Mucosa of gallbladder (tissue), 1 donor: ENCODE measurements at places on chromosomes 1 and 21. TPM values are rescaled to one million over a fixed set of nuclear protein-coding genes. Genes with fewer than 3 reads are reported as not detected.

DNA sequence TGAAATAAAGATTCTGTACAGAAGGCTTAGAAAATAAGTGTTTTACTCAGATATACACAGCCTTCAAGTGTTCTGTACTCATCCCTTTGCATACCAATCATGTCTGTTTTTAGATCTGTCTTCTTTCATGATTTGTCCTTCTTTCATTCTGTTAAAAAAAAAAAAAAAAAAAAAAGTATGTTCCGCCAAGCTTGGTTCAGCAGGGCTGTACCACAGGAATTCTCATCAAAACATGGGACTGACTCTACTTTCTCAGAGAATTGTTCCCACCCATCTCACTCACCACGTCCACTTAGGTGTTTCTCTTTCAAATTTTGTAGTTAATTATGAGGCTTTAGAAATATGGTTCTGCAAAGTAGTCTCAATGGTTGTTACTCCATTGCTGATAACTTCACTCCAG is 119.0 kb downstream of the AK5 start:
- DNase-seq, result no peak

- DNase-seq, result peak; percentile 67
These were observed 8.3 kb downstream of the TRNP1 start for GRCh38 chr1:27001570-27002360.

DNA sequence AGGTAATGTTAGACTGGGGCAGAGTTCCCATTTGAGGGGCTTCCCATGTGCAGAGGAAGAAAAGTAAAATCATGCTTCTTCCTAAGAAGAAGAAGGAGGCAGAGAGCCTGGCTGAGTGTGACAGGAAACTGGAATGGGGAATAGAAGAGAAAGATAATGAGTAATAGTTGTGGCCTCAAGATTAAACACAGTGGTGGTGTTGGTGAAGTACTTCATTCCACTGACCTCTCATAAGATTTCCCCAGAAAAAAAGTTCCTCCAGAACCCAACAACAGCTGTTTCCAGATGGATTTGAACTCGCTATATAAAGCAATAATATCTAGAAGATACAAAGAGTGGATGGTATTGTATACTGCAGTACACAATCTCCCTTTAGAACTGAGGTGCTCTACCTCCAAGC is 13.0 kb downstream of the RGS1 start:
- DNase-seq, result no peak

- DNase-seq, result no peak
These were observed 24.2 kb upstream of the FHAD1 start for GRCh38 chr1:15222653-15223303.

DNA sequence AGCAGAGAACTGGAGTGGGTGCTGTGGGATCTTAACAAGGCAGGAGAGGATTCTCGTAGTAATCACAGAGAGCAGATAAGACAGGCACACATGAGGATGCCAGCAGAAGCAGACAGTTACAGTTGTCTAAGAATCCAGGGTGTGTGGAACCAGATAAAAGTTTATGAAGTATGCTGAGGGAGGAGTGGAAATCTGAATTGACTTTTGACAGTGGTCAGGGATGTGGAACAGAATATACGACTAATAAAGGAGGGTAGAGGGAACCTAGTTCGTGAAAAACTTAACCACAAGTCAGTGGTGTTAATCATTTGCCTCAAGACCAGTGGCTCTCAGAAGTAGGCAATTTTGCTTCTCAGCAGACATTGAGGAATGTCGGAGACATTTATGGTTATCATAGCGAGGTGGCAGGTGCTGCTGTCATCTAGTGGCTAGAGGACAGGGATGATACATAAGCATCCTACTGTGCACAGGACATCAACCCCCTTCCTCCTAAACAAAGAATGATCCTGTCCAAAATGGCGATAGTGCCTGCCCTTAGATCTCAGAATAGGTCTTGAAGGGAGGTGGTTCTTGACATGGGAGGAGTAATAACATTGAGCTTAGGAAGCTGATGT is 3.0 kb downstream of the LRRC8D start:
- no peak for DNase-seq

The FCGR2B gene
- 19.4 TPM for total RNA-seq

The ODF2L gene
- total RNA-seq, result 28.3 TPM

- no peak for DNase-seq
These were observed 204.7 kb upstream of the EDN2 start for GRCh38 chr1:41689139-41689538.

DNA sequence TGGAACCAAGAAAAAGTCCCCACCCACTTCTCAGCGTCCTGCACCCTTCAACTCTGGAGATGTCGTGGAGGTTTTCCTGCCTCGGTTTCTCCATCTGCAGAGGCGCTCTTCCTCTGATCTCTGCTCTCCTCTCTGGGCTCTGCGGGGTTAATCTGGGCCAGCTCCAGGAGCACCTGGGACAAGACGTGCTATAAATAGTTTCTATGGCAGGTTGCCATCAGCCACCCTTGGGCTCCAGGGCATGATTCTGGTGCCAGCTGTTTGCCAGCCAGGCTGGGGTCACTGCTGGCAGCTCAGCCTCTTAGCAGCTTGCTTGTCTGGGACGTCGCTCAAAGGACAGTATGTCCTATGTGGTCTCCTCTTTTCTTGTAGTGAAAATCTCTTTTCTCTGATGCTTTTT is 137.1 kb downstream of the ACTL8 start:
- peak; percentile 66 for DNase-seq

- DNase-seq, result no peak
These were observed 3.8 kb upstream of the LRRC8C start for GRCh38 chr1:89629146-89629545.

DNA sequence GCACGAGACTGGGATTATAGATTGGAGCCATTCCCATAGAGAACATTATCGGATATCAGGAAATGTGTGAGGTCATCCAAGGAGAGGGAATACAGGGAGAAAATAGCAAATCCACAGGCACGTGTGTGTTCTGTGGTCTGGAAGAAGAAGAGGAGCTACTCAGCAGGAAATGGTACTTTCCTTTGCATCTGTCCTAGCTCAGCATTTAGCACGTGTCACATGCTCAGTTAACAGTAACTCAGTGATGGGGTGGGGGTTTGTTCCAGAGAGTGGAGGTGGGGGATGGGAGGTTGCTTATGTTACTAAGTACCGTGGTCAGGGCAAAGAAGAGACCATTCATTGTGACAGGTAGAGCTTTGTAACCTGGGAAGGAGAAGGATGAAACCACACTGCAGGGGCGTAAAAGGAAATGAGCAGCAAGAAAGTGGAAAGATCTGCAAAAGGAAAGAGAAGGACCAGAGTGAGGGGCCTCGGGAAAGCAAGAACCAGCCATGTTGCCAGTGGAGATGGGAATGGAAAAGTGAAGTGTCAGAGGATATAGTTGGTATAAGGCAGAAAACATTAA is 100.4 kb downstream of the ATP5PO start:
- DNase-seq, result no peak

GRCh38 chr21:33968995-33969348 is 53.4 kb upstream of the ATP5PO start:
- no peak for DNase-seq

The UHMK1 gene
- total RNA-seq, result 47.6 TPM

- no peak for DNase-seq
These were observed 32.2 kb upstream of the FCRL3 start for GRCh38 chr1:157732755-157733154.

- peak; percentile 81 for DNase-seq
These were observed 187.2 kb upstream of the PTGFR start for GRCh38 chr1:78303620-78304019.

GRCh38 chr1:115299266-115299665 is 38.8 kb downstream of the NGF start:
- DNase-seq, result no peak

- no peak for DNase-seq
These were observed 48.0 kb downstream of the ACTN2 start for GRCh38 chr1:236734141-236734765.

DNA sequence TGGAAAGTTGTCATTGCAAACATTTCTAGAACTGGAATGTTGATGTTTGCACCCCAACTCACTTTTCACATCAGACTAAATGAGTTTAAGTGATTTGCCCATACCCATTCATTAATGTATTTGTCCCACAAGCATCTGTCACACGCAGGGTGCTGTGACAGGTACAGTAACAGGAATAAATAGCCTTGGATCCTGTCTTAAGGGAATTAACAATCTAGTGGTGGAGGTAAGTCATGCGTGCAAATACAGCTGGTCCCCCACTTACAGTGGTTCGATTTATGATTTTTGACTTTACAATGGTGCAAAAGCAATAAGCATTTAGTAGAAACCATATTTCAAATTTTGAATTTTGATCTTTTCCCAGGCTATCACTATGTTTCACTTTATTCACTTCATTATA is 17.5 kb upstream of the PRDM2 start:
- no peak for DNase-seq

- no peak for DNase-seq
These were observed 21.4 kb downstream of the LRRC42 start for GRCh38 chr1:53967409-53968124.

DNA sequence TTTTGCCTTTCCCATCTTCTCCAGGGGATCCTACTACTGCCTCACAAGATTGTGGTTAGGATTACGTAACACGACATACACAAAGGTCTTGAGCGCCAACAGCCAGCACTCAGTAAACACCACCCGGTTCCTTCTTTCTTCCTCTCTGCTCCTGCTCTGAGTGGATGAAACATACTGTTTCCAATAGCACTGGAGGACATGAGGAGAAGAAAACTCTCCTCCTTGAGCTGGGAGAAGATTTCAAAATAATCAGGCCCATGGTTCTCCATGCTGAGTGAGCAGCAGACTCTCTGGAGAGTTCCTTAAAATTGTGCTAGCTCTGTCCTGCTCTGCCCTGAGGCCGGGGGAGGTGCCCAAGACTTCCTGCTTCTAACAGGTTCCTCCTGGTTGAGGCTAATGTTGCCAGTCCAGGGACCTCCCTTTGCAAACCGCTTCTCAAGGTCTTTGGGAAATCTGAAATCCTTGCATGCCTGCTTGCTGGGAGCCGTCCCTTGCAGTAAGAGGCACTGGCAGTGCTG is 29.4 kb upstream of the MX1 start:
- DNase-seq, result peak; percentile 43

The BSND gene
- not detected for total RNA-seq

DNA sequence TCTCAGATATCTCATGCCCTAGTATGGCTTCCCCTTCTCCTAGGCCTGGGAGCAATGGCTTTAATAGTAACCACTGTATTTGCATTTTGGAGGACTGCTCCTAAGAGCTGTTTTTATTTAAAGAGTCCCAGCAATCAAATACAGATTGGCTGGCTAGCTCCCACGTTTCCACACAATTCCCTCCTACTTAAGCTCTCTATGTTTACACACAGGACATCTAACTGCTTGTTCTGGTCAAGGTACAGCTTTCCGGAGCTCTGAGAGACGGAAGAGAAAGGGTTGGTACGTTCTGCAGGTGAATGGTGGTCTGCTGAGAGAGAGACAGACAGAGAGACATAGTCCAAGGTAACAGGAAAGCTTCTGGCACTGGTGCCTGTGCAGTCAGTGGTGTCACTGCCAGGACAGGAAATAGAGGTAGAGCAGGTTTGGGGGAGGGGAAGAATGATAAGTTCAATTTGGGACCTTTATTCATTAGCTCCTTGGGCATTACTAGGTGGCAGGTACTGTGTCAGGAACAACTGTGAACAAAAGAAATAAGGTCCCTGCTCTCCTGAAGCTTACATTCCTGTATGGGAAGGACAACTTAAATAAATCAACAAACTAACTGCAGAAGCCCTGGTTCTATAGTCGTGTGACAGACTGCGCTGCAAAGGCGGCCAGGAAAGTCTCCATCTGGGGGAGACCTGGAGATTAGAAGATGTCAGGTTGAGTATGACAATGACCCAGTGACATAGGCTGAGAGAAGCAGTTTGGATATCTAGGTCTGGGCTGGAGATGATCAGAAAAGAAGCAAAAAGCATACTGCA is 1.2 kb upstream of the SLC25A33 start:
- DNase-seq, result peak; percentile 50

DNA sequence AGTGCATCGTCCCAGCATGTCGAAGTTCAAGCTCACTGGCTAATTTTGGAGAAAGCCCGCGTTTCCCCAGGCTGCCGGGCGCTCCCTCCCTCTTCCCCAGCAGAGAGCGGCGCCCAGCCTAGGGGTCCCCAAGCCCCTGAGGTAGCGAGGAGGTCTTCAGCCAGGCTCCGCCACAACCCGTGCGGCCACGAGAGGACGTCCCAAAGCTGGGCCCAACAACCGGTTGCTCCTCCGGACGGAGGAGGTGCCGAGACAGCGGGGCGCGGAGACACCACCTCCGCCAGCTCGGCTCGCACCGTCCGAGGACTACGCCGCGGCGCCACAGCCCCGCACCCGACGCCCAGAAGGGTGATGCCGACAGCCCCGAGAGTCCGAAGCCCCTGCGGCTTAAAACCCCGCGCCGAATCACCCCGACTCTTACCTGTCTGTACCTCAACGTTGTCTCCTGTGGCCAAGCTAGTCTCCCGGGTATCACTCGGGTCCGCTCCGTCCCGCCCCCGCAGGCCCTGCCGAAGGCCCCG is at the start of gene DENND2C:
DENND2C (minus strand) TSS at position 488 of the 521 bp plus-strand sequence. CDS start 44,065 bp downstream, outside the sequence.
- no peak for DNase-seq

The CITED4 gene
- 86.1 TPM for total RNA-seq

GRCh38 chr1:215111916-215112315 is 29.4 kb downstream of the KCNK2 start:
- no peak for DNase-seq

DNA sequence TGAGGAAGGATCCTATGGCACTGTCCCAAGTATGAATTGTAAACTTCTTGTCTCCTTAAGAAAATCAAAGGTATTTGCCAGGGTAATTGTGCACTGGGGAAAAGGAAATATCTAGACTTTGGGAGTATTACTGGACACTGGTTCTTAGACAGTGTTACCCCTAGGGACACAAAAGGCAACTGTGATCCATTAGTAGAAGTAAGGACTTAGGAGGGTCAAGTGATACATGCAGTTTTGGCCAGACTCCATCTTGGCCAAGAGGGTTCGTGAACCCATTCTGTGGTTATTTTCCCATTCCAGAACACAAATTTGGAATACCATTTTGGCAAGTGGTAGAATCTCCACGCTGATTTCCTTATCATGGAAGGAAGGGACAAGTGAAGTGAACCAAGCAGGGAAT is 98.1 kb downstream of the TM2D1 start:
- DNase-seq, result no peak

- no peak for DNase-seq
These were observed 28.2 kb upstream of the CTSK start for GRCh38 chr1:150836129-150836773.

DNA sequence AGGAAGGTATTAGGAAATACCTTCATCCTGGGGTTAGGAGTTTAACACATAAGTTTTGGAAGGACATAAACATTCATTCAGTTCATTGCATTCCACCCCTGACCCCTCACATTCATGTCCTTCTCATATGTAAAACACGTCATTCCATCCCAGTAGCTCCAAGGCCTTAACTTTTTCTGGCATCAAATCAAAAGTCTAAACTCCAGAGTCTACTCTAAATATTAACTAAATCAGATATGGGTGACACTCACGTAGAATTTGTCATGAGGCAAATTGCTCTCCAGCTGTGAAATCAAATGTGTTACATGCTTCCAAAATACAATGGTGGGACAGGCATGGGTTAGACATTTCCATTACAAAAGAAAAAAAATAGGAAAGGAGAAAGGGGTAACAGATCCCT is 298.2 kb upstream of the LRRC7 start:
- DNase-seq, result peak; percentile 51
